ENCODE measurements at places on chromosomes 16 and 17.
A peak's percentile ranks its signal among the peaks of the same experiment; 100 is the strongest.

- no peak for DNase-seq
These were observed 3.5 kb downstream of the FMNL1 start for GRCh38 chr17:45225051-45225700.

- no peak for DNase-seq
These were observed 1.7 kb upstream of the SGCA start for GRCh38 chr17:50163843-50164696.

DNA sequence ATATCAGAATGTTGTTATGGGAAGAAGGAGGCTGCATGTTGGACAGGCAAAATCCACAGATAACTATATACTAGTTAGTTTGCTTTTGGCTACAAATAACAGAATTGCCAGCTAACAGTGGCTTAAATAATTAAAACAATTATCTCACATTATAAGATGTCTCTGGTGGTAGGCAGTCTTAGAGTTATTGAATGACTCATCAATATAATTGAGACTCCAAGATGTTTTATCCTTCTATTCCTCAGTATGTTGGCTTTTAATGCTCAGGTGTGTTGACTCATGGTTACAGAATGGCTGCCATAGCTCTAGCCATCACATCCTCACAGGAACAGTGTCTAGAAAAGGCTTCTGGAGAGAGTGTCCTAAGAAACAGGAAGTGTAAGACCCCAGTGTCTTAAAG is 11.1 kb downstream of the CHP2 start:
- DNase-seq = no peak

- DNase-seq = no peak
These were observed 48.2 kb downstream of the IL21R start for GRCh38 chr16:27450196-27450549.

- DNase-seq = no peak
These were observed 15.3 kb upstream of the TXNDC11 start for GRCh38 chr16:11757671-11758545.

GRCh38 chr16:87542531-87543102 is 49.8 kb upstream of the ZCCHC14 start:
- DNase-seq = no peak

- DNase-seq = no peak
These were observed 15.9 kb downstream of the TBX2 start for GRCh38 chr17:61415374-61416210.

GRCh38 chr16:12535535-12536411 is 267.9 kb downstream of the CPPED1 start:
- no peak for DNase-seq

GRCh38 chr16:15443753-15444152 is 9.4 kb downstream of the BMERB1 start:
- DNase-seq = no peak

DNA sequence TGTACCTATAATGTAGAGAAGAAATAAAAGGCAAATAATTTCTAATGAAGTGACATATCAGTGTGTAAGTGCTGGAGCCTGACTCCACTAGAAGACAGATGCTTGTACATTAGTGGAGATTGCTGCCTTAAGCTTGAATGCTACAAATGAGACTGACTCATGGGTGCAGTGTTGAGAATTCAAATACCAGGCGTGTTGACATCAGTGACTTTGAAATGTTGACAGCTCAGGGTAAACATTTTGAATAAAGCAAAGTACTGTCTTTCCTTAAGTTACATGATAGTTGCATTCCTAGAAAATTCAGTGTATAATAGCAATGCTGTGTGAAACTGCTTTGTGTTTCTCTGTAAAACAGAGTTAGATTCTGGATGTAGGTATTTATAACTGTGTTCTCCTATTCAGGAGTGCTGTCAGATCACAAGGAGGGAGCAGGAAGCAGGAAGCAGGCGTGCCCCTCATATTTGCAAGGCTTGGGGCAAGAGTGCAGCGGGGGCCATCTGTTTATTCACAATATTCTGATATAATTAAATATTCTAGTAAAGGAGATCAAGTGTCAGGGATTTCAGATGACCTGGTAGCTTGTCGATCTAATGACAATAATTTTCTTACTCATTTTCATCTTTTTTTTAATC is 119.0 kb downstream of the SPECC1 start:
- peak; percentile 51 for DNase-seq

- peak; percentile 36 for DNase-seq
These were observed 28.7 kb upstream of the GAS7 start for GRCh38 chr17:10226930-10227695.

DNA sequence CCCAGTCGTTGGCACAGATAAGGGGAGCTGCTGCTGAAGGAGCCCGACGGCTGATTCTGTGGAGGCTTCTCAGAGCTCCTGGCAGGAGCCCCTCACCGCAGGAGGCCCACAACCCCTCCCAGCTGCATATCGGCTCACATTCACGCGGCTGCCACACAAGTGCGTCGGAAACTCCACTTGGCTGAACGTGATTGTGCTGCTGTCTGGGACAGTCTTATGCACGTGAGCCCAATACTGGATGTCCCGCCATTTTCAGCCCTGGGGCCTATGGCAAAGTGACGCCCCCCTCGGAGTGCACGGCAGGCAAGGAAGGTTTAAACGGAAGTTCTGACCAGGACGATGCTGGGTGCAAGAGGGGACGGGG is 8.7 kb upstream of the PITPNA start:
- no peak for DNase-seq

- DNase-seq = no peak
These were observed 53.7 kb upstream of the WSB1 start for GRCh38 chr17:27240086-27240801.

DNA sequence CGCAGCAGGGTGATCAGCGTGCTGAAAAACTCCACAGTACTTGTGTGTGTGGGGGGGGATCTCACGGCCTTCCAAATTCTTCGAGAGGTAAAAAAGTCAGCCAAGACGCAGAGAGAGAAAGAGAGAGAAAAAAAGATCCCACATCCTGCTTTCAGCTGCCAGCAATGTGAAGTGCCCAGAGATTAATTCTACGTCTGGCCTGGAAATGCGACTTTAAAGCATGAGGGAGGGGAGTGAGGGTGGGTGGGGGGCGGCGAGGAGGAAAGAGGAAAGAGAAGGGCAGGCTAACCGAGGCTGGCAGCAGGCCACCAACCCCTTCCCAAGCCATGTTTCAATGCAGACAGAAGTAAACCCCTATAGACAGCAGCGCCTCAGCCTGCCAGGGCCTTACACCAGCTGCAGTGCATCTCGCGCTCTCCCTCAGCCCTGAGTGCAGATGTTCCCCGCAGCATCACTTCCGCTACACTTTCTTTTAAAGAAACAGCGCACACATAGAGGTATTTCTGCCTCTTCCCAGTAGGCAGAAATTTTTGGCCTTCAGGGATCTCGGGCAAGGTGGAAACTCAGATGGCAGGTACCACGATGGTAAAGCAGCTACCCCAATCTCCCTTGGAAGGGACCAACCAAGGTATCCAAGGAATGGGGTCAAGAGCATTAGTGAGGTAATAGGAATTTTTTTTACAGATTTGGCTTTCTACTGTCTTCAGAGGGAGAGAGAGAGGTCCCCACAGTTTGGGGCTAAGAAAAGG is 87.8 kb downstream of the SMG6 start:
- DNase-seq = peak; percentile 75

- no peak for DNase-seq
These were observed 103.0 kb downstream of the RAB11FIP4 start for GRCh38 chr17:31494259-31495021.

- DNase-seq = no peak
These were observed 23.2 kb downstream of the COIL start for GRCh38 chr17:56937687-56938086.

GRCh38 chr17:68600067-68600930 is 868 bp downstream of the FAM20A start:
- no peak for DNase-seq

- no peak for DNase-seq
These were observed 179.0 kb downstream of the PMP22 start for GRCh38 chr17:15085890-15086677.

DNA sequence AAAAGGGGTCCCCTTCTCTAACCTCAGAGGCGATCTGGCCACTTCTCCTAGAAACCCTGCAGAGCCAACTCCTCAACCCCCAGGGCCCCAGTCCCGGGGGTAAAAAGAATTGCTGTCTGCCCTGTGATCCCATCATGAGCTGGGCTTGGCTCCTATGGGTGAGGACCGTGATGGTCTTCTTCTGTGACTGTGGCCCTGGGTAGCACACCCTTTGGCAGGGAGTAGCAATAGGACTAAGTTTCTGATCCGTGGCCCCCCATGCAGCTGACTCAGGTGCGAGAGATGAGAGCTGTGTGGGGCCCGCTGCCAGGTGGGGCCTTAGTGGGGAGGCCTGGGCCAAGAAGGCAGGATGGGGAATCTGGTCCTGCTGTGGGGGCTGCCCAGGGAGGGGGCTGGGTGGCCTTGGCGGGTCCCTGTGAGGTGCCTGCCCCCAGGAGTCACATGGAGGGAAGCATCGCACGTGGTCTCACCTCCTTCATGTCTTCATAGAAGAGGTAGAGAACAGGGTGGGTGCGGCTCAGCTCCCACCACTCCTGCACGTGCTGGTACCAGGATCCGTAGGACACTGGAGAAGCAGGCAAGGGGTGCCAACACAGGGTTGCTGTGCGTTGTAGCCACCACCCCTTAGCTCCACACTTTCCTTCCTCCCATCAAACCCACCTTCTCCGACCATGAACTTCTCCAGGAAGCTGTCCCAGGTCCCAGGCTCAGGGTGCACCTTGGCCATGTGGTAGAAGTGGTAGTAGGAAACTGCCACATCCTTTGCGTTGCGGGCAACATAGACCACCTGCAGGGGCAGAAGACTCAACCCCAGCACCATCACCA is 3.3 kb downstream of the SULT1A1 start:
- DNase-seq = no peak

GRCh38 chr16:11972128-11972527 is 4.4 kb upstream of the SNX29 start:
- DNase-seq = no peak

- no peak for DNase-seq
These were observed 11.3 kb upstream of the ARL5C start for GRCh38 chr17:39177256-39177655.

DNA sequence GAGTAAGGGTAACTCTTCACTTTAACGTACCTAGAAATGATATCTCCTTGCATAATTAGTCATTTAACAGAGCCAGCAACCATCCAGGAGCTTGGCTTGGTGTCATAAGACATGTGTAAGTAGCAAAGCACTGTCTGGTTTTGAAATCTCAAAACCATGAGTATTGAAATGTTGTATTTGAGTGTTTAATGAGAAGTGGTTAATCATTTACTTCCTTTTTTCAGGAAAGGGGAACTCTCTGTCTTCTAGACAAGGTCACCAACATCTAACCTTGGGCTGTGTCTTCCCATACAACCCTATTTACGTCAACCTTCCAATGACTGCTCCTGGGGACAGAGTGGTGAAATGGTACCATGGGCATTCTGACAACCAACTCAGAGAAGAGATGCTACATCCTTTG is 27.1 kb downstream of the PMP22 start:
- no peak for DNase-seq
